ENCODE measurements at places on chromosomes 1 and 21.
A peak's percentile ranks its signal among the peaks of the same experiment; 100 is the strongest.

DNA sequence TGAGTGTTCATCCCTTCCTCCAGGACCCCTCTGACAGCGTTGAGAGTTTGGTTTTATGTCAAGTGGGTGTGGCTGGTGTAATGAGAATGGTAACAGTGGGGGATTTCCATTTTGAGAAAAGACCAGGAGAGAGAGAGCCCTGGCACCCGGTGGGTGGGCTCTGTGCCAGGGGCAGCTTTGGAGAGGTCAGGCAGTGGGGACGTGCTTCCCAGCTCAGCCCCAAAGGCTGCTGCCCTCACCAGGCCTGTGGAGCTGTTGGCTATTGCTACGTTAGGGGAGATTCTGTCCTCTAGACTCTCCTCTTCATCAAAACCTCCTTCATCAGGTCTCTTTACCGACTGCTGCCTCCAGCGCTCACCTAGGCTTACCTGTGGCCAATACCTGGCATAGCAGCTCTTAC is 176.3 kb downstream of the PTPRU start:
- DNase-seq, result no peak

- DNase-seq, result no peak
Measured at GRCh38 chr1:116506132-116507004, 64.5 kb downstream of the CD58 start.

GRCh38 chr1:84386716-84387479 is 11.4 kb upstream of the DNASE2B start:
- no peak for DNase-seq

DNA sequence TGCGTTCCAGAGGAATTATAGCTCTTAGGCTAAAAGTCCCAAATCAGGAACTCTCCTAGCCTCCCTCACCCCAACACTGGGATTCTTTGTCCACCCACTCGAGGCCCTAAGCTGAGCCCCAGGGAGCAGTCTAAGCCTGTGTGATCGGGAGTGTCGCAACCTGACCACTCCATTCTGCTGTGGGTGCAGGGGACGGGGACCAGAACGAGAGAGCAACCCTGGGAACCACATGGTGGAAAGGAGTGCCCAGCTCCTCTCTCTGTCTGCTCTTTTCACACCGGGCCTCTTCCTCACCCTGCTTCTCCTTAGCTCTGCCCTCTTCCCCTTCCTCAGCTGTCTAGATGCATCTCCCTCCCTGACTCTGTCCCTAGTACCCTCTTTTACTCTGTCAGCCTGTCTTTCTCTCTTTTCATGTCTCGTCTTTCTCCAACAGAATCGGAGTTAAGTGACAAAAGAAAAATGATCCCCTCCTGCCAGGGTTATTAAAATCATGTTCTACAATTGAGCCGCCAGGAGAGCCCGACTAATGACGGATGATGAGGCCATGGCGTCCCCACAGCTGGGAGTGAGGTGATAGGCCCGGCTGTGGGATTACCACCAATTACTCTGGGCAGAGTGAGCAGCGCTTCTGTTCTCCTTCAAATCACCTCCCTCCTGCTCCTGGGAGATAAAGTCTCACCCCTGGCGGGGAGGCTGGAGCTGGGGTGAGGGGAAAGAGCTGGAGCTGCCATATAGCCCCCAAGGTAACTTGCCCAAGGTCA is 34.5 kb upstream of the CSF3R start:
- DNase-seq, result no peak

- no peak for DNase-seq
Measured at GRCh38 chr1:31742462-31743212, 21.5 kb downstream of the ADGRB2 start.

GRCh38 chr1:158117854-158118704 is 62.6 kb upstream of the CD1D start:
- peak; percentile 62 for DNase-seq

DNA sequence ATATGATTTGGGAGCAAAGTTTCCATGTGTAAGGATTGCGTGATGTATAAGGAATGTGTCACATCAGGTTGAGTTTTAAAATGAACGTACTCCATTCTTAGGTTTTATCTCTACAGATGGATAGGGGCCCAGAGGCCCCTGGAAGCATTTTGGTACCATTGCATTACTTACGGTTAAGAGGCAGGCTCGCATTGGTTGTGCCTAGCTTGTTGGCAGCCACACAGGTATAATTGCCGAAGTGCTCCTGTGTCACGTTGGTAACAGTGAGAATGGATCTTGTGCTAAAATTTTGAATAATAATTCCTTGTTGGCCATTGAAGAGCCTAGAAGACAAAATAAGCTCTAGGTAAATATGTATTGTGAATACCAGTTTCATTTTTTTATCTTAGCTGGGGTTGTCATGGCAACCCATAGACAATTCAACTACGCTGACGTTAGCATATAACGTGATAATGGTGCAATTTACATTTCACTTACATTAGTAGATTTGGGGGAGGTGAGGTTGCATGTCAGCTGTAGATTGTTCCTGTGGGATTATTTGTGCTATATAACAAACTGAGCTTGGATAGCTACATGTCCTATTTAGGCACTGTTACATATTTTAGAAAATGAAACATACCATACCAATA is 511.9 kb upstream of the ZRANB2 start:
- DNase-seq, result no peak

DNA sequence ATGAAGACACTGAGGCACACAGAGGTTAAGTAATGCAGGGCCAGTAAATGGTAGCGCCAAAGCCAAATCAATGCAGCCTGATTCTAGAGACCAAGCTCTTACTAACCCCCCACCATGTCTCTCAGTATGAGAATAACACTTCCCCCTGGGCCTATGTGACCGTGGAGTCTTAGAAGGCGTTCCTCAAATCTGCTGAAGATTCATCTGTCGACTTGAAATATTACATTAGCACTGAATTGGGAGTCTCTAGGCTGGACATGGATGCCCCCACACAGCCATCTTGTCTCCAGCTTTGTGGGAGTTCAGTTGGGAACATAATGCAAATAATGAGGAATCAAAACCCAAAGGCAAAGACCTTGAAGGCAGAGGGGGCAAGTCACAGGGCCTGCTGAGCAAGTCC is 117.9 kb upstream of the HMGB4 start:
- DNase-seq, result no peak

- DNase-seq, result no peak
Measured at GRCh38 chr21:24561291-24561690, 1046.0 kb downstream of the MRPL39 start.

GRCh38 chr1:187891993-187892682 is 1063.4 kb downstream of the PLA2G4A start:
- DNase-seq, result no peak

Data from CD8-positive, alpha-beta T cell (primary cell).